ENCODE measurements at places on chromosomes 7 and 10. TPM values are rescaled to one million over a fixed set of nuclear protein-coding genes. Genes with fewer than 3 reads are reported as not detected.

- DNase-seq: no peak
Measured at GRCh38 chr7:98703916-98704315, 86.8 kb downstream of the NPTX2 start.

GRCh38 chr10:60446851-60447250 lies 57.2 kb upstream of the ANK3 start:
- DNase-seq: no peak

GRCh38 chr7:129970816-129971215 lies 18.1 kb upstream of the UBE2H start:
- no peak for DNase-seq

DNA sequence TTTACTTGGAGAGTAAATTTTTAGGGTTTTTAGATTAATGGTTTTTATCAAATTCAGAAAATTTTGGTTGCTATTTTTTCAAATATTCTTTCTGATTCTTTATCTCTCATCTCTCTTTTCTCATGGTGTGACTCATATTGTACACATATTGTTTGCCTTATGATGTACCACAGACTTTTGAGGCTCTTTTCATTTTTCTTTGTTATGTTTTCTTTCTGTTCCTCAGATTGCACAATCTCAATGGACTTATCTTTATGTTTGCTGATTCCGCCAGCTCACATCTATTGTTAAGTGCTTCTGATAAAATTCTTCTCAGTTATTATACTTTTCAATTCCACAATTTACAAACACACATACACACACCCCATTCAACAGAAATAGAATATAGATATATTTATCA lies 168.2 kb upstream of the IGFBP3 start:
- no peak for DNase-seq

DNA sequence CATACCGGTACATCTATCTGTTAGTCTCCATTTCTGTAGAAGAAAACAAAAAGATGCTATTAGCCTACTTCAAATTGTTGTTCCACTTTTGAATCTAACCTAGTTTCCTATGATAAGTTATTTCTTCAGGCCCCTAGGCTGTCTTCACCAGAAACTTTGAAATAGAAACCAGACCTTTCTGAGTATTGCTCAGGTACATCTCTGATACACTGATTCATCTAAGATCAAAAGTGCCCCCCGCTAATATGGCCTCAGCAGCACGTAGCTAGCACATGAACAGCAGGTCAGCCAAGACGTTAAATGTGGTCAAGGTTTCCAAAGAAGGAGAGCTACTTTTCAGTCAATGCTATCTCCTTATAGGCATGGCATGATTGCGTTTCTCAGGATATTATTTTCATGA lies 23.6 kb downstream of the CTAGE6 start:
- no peak for DNase-seq

DNA sequence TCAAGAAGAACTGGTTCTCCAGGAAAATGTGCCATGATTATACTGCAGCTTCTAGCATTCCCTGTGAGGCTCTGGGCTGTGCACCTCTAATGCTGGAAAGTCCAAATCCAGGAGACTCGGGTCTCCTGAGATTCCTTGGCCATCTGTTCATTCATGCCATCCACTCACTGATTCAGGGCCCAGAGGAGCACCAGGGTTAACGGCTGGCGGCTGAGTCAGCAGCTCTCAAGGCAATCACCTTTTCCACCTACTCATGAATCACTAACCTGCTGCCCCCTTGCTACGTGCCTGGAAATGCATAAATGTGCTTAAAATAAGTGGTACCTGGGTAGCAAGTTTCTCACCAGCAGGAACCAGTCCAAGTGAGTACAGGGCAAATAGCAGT lies 132.7 kb downstream of the KCNMA1 start:
- DNase-seq: no peak

DNA sequence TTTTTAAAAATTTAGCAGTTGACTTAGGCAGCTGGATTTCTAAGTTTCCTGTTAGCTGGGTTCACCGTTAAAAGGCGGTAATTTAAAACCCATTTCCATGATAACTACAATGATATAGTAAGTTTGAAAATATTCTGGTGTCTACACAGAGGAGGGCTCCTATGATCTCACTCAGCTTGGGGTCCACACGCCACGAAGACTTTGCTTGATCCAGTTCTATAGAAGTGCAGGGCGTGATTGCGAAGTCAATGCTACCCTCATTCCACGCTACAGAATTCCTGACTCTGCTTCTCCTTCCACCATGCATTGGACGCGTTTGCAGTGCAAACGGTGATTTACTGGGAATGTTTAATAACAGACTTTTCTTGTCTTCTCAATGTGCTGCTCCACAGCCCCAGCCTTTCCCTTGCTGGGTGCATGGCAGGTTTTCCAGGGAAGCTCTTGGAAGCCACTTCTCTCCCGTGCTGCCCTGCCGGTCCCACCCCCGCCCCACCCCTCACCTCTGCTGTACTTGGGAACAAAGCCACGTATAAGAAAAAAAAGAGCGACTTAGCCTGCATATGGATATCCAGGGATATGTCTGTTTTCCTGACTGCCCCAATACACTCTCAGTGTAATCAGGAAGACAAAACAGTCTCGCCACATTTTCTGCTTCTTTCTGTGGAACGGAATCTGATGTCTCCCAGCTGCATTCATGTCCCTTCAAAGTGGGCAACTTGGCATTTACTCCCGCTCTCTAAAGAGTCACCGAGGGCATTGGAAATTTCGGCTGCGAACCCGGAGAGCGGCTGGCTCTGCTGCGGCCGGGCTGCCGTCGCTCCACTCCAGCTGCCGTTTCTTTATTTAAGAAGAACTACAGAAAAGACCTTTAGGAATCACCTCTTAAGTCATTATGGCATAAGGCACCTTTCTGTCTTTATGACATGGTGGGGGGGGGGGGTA lies 434.4 kb upstream of the MGMT start:
- DNase-seq: no peak

- no peak for DNase-seq
Measured at GRCh38 chr7:19009936-19010280, 107.5 kb downstream of the TWIST1 start.

- no peak for DNase-seq
Measured at GRCh38 chr7:156079156-156079555, 266.9 kb upstream of the SHH start.

- peak; percentile 94 for DNase-seq
Measured at GRCh38 chr7:74023092-74023536, 4.9 kb upstream of the ELN start.

DNA sequence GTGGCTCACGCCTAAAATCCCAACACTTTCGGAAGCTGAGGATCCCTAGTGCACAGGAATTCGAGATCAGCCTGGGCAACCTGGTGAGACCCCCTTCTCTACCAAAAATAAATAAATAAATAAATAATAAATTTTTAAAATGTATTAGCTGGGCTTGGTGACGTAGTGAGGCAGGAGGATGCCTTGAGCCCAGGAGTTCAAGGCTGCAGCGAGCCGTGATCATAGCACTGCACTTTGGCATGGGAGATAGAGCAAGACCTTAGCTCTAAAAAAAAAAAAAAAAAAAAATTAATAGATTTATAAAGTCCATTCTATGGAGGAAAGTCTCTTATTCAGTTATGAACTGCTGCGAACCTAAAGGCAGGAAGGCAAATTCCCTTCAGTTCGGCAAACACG lies 1.1 kb upstream of the PTPN12 start:
- DNase-seq: no peak

DNA sequence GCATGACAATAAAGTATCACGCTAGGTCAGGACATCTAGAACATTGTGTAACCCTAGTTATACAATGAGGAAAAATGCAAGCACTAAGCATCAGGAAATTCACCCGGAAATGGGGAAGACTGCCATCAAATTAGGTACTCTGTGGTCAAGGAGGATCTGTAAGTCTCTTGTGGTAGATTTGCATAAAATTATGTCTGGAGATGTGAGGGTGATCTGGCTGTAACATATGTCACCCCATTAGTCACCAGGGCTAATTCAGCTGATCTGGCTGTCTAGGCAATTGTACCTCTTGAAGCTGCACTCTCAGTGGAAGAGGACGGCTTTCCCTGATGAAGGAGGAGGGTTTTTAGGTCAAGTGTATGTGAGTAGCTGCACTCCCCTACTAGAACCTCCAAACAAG lies 14.8 kb downstream of the AKR1D1 start:
- no peak for DNase-seq

GRCh38 chr10:56370217-56371113 lies 9.4 kb upstream of the ZWINT start:
- DNase-seq: no peak

GRCh38 chr7:117312593-117313580 lies 10.0 kb downstream of the WNT2 start:
- DNase-seq: no peak

- no peak for DNase-seq
Measured at GRCh38 chr7:105800849-105801534, 75.4 kb downstream of the ATXN7L1 start.

GRCh38 chr10:67011981-67012380 lies 86.1 kb downstream of the LRRTM3 start:
- DNase-seq: no peak

DNA sequence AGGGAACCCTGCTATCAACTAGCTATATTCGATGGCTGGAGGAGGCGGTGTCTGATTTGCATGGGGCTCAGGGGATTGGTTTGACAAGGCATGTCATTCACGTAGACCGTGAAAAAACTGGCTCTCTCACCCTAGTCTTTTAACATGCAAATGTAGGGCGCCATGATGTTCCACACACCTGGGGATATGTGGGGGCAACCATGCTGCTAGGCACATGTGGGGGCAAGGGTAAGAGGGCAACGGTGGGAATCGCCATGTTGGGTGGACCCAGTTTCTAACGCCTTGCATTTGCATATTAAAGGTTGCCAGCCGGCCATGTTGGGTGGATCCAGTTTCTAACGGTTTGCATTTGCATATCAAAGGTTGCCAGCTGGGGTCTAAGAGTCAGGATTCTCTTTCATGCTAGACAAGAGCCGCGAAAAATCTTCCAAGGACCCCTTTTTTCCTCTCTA lies 419.2 kb upstream of the NFE2L3 start:
- DNase-seq: no peak

DNA sequence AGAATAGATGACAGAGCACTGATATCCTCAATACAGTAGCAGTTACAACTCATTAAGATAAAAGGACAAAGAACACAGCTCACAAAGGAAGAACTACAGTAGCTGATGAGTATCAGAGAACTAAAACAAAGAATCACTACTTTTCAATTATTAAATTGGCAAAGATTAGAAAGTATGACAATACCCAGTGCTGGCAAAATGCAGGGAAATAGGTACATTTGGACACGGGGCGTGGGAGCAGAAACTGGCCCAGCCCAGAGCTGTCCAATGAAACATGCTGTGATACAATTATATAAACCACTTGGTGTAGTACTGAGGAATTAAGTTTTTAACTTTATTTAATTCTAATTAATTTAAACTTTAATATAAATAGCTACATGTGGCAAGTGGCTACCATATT lies 226.3 kb downstream of the MLLT10 start:
- no peak for DNase-seq

- DNase-seq: no peak
Measured at GRCh38 chr7:137354961-137355360, 11.4 kb upstream of the PTN start.

DNA sequence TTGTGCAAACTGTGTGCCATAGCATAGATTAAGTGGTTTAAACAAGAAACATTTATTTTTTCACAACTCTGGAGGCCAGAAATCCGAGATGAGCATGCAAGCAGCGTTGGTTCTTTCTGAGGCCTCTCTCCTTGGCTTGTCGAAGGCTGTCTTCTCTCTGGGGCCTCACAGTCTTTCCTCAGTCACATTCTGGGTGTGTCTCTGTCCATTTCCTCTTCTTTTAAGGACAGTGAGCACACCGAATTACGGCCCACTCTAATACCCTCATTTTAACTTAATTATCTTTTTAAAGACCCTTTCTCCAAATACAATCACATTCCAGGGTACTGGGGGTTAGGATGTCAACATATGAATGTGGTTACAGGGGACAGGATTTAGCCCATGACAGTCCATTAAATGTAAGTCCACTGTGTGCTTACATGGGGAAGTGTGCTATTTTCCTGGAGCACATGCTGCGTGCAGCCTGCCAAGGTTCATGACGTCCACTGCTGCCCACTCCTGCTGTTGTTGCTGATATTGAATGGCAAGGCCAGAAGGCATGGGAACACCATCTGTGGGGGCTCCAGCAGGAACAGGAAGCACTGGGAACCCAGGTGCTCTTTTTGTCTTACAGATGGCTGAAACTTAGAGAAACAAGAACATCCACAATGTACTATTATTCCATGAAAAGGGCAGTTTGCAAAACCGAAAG lies 365.5 kb downstream of the GALNT17 start:
- DNase-seq: no peak

DNA sequence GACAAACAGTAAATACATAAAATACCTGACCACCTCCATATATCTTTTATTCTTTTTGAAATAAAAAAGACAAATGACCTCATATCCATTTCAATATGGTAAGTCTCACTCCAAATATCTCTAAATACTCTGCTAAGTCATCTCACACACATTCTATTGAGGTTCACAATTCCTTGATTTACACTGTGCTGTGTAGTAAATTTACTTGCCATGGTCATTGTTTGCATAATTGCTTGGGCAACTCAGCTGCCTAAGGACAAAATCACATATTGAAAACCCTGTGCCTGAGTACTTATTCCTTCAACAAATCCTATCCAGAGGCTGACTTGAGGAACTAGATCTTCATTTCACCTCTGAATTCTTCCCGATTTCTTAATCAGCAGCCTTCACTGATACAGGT lies 176.4 kb downstream of the THSD7A start:
- DNase-seq: no peak

GRCh38 chr10:121615435-121615793 lies 17.2 kb upstream of the FGFR2 start:
- DNase-seq: no peak

GRCh38 chr7:2572101-2572842 lies 13.5 kb downstream of the IQCE start:
- DNase-seq: no peak

DNA sequence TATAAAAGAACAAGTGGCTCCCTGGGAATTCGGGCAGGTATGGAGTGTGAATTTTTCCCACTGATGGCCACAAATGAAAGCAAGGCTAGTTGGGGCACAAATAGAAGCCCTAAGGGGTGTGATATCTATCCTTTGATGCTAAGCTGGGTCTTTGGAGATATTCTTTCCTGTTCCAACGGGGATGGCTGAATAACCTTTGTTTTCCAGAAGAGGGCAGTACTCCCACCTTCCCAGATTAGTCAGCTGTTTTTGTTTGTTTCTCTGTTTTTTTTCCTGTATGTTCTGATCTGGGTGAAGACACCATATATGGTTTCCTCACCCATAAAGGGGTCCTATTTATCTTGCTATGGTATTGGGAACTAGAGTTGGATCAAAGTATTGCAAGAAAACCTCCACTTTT lies 947.7 kb upstream of the SORCS1 start:
- DNase-seq: no peak

The CLCN1 gene
- total RNA-seq: 0.22 TPM

The TACR2 gene
- 0.61 TPM for total RNA-seq

The VWA2 gene
- total RNA-seq: 0.19 TPM

The CDH23 gene
- 9.7 TPM for total RNA-seq

The STAG3 gene
- 0.45 TPM for total RNA-seq

The SEMA3D gene
- 1.9 TPM for total RNA-seq

The PRSS37 gene
- total RNA-seq: not detected

The NKX2-3 gene
- total RNA-seq: 2.8 TPM

The CALHM2 gene
- 40.3 TPM for total RNA-seq

The ELN gene
- total RNA-seq: 95.5 TPM

All from mesenteric fat pad (tissue), 1 donor.